ENCODE measurements at places on chromosomes 16 and 17.

- DNase-seq: peak; percentile 17
Observed at GRCh38 chr16:88754912-88755744, 29.9 kb downstream of the PIEZO1 start.

DNA sequence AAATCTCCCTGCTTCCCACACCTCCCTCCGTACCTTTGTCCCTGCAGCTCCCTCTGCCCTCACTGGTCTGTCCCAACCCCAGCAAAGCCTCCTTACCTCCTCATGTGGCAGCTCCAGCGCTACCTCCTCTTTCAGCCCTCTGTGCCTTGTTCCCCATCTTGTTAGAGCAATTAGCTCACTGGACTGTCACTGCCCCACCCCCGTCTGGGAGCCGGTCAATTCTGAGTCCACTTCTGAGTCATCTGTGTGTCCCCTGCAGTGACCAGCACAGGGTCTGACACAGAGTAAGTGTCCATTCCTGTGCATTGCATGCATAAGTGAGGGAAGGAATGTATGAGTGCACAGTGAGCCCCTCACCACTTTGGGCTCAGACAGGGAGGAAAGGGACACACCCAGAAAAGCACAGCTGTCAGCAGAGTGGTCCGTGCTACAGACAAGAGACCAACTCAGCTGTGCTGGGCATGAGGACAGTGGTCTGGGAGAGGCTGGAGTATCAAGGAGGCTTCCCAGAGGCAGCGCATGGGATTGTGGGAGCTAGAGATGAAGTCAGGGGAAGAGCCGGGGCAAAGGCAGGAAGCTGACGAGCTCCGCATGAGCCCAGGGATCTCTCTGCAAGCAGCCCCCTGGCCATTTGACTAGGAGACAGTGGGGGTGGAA, 45.9 kb downstream of the PITPNM3 start:
- no peak for DNase-seq

DNA sequence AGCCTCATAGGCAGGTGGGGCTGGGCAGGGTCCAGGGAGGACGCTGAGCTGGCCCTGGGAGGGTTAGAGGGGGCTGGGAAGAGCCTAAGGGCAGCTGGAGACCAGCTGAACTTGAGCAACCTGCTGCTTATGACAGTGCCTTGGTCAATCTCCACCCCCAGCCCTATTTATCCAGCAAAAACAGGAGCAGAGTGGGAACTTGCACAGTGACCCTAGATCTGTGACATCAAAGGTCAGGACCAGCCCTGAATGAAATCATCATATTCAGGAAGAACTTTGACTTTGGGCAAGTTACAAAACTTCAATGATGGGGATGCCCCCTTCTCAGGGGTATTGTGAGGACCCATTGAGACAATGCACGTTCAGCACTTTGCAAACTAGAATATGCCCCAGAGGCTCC, 9.4 kb downstream of the CD300LF start:
- no peak for DNase-seq

DNA sequence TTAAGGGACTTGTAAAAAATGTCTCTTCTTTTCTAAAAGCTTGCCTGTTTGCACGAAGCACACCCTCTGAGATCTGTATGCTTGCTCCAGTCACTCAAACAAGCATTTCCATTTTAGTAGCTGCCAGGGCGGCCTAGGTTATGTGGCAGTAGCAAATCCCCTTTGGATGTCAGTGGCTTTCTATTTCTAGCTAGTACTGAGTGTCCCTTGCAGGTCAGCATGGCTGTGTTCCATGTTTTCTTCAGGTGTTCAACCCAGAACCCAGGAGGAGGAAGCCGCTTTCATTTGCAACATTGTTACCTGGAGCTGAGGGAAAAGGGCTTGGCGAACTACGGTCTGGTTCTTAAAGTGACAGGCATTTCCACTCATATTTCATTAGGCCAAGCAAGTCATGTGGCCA, 36.4 kb downstream of the FOXL1 start:
- no peak for DNase-seq

DNA sequence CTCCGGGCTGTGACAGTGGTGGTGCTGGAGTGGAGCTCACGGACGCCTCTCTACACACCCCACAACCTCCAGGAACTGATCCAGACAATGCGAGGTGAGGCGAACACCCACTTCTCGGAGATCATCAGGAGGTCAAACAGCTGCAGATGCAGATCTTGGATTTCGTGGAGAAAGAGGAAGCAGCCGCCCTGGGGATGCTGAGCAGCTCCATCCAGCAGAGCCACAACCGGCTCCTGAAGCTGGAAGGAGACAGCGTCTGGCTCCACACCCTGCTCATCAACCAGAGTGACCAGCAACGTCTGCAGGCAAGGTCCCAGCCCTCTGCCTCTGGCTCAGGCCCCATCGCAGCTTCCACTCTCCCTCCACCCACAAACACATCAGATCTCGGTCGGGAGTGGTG, 13.2 kb upstream of the SLC16A5 start:
- DNase-seq: no peak

- DNase-seq: no peak
Observed at GRCh38 chr17:41813699-41814124, 908 bp downstream of the FKBP10 start.

DNA sequence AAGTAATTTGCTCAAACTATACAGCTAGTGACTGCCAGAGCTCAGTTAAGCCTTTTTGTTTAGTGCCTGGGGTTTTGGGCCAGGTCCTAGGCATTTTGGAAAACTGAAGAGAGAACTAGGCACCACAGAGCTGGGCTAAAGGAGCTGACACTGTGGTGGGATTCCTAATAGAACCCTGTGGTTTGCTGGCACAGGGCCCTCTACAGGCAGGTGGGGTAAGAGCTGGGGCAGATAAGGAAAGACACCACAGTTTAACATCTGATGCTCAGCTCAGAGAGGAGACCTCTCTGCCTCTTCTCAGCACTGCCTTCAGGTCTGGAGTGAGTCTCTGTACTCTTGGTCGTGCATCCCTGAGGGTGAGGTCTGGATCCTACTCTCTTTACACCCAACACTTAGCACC, 121.2 kb downstream of the SNX11 start:
- DNase-seq: no peak

GRCh38 chr16:89708481-89708931, 7.0 kb upstream of the SPATA2L start:
- DNase-seq: no peak

- DNase-seq: no peak
Observed at GRCh38 chr17:7419819-7420610, at the start of gene SPEM1. Gene SPEM1 (plus strand): TSS chr17:7420324. CDS start chr17:7420385, 61 bp downstream.

GRCh38 chr16:76614269-76614668, 337.1 kb downstream of the CNTNAP4 start:
- no peak for DNase-seq

DNA sequence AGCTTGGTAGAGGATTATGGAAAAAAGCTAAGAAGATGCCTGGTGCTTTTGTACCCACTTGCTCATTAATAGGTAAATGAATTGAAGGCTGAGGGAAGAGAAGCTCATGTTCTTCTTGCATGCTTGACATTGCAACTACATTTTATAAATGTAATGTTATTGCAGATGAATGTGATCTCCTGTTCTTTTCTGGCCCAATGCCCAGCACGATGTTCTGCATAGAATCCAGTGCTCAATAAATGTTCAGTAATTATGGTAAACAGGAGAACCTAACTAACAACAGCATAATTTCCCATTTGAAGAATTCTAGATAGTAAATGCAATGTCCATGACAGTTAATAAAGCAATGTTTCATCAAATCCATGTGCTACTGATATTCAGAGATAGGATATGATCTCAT, 638.2 kb upstream of the SOX9 start:
- DNase-seq: no peak

- DNase-seq: peak; percentile 40
Observed at GRCh38 chr17:66348584-66349165, 46.3 kb downstream of the PRKCA start.

DNA sequence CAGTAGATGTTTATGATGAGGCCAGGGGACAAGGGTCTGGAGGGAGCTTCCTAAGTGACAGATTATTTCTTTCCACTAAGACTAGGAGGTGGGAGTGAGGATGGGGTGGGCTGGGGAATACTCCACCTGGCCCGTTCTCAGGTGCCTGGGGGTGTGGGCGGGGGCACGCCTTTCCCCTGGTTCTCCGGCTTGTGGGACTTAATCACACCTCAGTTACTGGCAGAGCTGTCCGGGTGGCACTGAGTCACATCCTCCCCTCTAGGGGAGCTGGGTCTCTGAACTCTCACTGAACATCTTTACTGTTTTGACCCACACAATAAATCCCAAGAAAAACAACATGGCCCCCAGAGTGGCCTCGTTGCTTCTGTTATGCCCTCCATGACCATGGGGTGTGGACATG, 332.8 kb downstream of the MAF start:
- no peak for DNase-seq

DNA sequence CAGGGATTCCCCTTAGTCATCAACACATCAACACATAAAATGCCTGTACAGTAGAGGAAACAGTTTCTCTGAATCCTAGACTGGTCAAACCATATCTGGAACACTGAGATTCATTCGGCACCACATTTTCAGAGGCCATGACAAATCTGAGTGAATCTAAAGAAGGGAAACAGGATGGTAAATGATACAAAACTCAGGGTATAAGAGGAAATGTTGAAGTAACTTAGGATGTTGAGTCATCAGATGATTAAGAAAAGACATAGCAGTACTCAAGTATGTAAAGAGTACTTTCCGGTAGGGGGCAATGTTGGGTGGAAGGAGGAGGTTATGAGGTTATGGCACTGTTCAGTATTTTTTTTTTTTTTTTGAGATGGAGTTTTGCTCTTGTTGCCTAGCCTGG, 358.5 kb upstream of the PMFBP1 start:
- DNase-seq: peak; percentile 47

DNA sequence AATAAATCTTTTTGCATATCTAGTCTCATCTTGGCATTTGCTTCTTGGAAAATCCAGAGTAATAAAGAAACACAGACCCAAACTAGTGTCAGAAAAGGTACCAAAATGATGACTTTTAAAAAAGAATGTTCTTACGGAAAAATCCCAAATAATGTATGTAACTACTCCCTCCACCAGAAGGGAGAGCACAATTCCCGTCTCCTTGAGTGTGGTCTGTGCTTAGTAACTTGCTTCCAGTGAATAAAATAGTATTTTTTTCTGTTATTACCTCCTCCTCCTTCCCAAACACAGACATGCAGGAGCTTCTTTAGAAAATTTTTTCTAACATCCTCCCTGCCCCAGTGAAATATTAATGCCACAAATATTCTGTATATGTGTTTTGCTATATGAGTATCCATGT, 358.1 kb downstream of the ZFHX3 start:
- no peak for DNase-seq

- no peak for DNase-seq
Observed at GRCh38 chr17:46841561-46842379, 9.6 kb upstream of the WNT9B start.

DNA sequence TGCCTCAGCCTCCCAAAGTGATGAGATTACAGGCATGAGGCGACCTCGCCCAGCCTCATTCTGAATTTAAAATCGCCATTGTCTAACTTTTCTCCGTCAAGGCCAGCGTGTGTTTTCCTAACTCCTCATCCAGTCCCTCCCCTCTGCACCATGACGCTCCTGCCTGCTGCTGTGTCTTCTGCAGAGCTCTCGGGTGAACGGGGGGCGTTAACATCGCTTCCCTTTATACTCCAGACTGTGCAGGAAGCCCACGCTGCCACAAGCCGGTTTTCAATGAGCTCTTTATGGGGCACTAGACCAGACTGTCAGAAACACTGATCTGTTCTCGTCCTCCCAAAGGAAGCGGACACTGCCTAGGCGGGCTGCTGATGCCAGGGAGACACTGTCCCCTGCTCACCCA, 13.2 kb downstream of the AANAT start:
- DNase-seq: no peak

GRCh38 chr17:15083225-15083624, 181.9 kb downstream of the PMP22 start:
- no peak for DNase-seq

DNA sequence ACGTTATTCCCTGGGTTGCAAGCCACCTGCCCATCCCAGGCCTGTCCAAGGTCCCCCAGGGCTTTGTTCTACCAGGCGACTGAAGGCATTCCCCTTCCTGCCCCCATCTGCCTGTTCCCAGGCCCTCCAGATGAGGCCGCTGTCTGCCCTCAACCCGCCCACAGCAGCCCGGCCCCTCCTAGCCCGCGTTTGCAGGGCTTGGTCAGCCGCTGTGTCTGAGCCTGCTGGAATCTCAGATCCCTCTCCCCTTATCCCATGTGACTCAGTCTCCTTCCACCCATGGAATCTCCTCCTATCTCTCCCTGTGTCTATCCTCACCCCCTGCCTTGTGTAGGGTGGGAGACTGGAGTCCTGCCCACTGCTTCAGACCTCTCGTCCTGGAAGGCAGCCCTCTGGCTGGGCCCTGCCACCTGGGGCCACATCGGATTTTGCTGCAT, 186.0 kb upstream of the TNRC6C start:
- DNase-seq: no peak

GRCh38 chr16:81885976-81886586, 107.0 kb downstream of the PLCG2 start:
- DNase-seq: no peak

DNA sequence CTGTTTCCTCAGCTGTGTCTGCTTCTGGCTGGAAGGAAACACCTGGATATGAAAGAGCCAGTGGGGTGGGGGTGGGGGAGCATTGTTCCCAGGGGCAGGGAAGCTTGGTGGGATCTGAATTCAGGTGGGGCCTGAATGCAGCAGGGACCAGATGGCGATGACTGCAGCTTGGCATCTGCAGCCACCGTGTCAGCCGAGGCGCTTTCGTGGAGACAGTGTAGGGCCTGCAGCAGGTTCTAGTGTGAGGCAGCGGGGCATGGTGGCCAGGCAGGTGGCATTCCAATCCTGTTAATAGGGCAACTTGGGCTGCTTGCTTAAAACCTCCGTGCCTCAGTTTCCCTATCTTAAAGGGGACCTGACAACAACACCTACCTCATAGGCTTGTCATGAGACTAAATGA, 1.7 kb downstream of the PIK3R6 start:
- no peak for DNase-seq

DNA sequence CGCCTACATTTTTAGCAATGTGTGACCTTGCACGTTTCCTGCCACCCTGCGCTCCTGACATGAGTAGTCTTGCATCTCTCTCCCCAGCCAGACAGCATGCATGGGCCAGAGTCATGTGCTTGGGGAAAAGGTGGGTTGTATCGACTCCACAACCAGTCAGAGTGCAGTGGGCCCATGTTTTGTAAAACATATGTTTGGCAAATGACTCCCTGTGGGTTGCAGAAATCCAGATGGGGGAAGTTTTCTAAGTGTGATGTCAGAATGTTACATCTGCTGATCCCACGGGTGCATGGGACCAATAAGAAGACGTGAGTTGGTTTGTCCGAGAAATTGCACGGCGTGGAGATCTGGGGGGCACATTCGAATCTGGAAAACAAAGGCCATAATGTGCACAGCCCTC, 147.1 kb downstream of the FOXL1 start:
- DNase-seq: no peak

DNA sequence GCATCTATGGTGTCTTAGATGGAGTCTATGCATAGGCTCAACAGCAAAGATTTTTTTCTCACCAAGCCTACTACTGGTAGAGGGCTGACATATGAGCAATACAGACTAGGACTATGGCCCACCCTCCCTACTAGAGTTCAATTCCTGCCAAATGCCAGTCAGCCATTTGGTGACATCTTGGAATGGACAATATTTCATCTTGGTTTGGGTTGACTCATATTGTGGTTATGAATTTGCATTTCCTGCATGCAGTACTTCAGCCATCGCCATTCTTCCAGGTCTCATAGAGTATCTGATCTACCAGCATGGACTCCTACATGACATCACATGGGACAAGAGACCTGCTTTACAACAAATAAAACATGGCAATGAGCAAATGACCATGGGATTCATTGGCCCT, 778.1 kb upstream of the SOX9 start:
- no peak for DNase-seq
